Spleen (tissue), 13 donors: ENCODE measurements at places on chromosomes 12 and 14. TPM values are rescaled to one million over a fixed set of nuclear protein-coding genes. Genes with fewer than 3 reads are reported as not detected.

GRCh38 chr12:53201177-53201541 lies 5.9 kb downstream of the ITGB7 start:
- H3K4me1 ChIP-seq: peaks cover 56% of the 10 kb centered on the region
- H3K27ac ChIP-seq: peak overlapping the region; percentile 58
- peaks cover 24% of the 10 kb centered on the region for H3K36me3 ChIP-seq
- no peaks in the 10 kb centered on the region for H3K27me3 ChIP-seq
- H3K4me3 ChIP-seq: no peak overlapping the region
- DNase-seq: no peak

GRCh38 chr14:100221533-100222223 lies 17.3 kb upstream of the YY1 start:
- H3K4me3 ChIP-seq: peak overlapping the region; percentile 49
- no peaks in the 10 kb centered on the region for H3K36me3 ChIP-seq
- H3K4me1 ChIP-seq: peaks cover 42% of the 10 kb centered on the region

DNA sequence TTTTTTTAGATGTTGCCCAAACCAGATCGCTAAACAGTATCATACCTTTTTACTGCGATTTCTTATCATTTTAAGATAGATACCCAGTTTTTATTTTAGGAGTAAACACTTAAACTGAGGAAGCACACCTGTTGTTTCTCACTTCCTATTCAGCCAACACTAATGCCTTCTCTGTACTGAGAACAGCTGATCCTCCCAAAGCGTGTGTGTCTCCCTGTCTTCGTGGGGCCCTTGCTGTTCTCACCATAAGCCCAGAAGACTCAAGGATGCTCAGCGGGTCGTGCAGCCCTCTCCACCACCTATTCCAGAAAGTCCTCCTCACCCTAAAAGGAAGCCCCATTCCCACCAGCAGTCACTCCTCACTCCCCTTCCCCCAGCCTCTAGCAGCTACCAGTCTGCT lies 14.8 kb downstream of the PPP2R5C start:
- DNase-seq: no peak
- H3K4me3 ChIP-seq: no peak overlapping the region
- no peaks in the 10 kb centered on the region for H3K36me3 ChIP-seq
- H3K27ac ChIP-seq: peak overlapping the region; percentile 60
- H3K4me1 ChIP-seq: peaks cover 50% of the 10 kb centered on the region

Gene PPP1R12A
- total RNA-seq: 115 TPM

Gene IL23A
- total RNA-seq: 3.2 TPM
